ENCODE measurements at places on chromosomes 5 and 9. TPM values are rescaled to one million over a fixed set of nuclear protein-coding genes. Genes with fewer than 3 reads are reported as not detected.
A peak's percentile ranks its signal among the peaks of the same experiment; 100 is the strongest.

Gene CCDC183
- not detected for total RNA-seq

Gene IRGM
- not detected for total RNA-seq

Gene MOCS2
- 39.0 TPM for total RNA-seq

DNA sequence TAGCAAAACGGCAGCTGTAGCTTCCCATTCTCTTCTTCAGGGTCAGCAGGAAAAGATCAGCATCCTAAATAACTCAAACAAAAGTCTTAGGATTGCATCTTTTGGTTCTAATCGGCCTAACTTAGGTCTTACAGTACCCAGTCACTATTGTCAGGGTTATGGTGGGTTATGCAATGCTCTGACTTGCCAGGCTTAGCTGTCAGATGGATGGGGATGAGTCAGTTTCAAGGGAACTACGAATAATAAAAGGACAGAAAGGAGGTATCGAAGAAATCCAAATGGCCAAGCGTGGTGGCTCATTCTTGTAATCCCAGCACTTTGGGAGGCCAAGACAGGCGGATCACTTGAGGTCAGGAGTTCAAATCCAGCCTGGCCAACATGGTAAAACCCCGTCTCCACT lies 46.5 kb downstream of the PPP1R2B start:
- H3K27me3 ChIP-seq = no peaks in the 10 kb centered on the region
- DNase-seq = no peak
- no peak overlapping the region for H3K4me3 ChIP-seq
- H3K27ac ChIP-seq = no peak overlapping the region
- H3K36me3 ChIP-seq = no peaks in the 10 kb centered on the region
- no peaks in the 10 kb centered on the region for H3K4me1 ChIP-seq

DNA sequence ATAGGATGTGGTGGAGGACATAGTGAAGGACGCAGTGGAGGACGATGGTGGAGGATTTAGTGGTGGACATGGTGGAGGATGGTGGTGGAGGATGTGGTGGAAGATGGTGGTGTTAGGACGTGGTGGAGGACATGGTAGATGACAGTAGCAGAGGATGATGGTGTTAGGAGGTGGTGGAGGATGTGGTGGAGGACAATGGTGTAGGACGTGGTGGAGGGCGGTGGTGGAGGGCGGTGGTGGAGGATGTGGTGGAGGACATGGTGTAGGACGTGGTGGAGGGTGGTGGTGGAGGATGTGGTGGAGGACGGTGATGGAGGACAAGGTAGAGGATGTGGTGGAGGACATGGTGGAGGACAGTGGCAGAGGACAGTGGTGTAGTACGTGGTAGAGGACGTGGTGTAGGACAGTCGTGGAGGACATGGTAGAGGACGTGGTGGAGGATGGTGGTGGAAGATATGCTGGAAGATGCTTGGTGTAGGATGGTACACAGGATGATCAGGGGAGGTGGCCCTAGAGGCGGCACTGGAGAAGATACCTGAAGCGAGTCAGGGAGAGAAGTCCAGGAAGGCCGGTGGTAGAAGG lies 68.7 kb downstream of the S1PR3 start:
- no peak overlapping the region for H3K4me3 ChIP-seq
- no peaks in the 10 kb centered on the region for H3K27me3 ChIP-seq
- H3K27ac ChIP-seq = no peak overlapping the region
- H3K36me3 ChIP-seq = no peaks in the 10 kb centered on the region

DNA sequence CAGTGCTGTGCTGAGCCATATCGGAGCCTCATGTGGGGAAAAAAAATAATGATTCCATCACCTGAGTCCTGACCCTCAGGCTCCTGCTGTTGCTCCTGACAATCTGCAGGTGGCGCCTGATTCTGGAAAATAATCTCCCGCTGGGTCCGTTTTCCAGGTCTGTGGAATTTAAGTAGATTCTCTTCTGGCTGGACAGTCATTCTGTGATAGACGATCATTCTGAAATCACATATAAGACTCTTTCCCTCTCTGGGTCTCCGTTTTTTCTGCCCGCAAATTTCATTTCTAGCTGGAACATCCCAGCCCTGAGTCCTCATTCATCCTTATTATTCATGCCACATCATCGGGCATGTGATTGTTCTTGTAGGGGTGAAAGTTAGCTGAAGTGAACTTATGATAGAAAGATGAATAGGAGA lies 22.1 kb upstream of the STXBP1 start:
- no peaks in the 10 kb centered on the region for H3K27me3 ChIP-seq
- H3K4me3 ChIP-seq = no peak overlapping the region
- H3K27ac ChIP-seq = no peak overlapping the region
- no peaks in the 10 kb centered on the region for H3K36me3 ChIP-seq

DNA sequence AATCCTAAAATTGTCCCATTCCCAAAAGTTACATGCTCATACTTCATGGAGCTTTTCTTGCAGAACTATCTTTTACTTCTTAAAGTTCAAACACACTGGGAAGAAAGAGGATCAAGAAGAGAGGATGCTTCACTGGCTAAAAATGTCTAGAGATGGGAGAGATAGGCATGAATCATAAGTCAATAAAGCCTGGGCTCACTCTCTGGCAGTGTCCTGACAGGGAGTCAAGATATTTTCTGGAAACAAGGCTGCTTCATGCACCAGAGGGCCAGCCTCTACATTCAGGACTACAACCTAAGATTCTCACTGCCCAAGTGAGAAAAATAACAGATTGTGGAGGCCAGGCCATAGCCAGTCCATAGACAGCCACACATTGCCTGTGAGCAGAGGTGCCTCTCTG lies 1358.4 kb downstream of the EFNA5 start:
- H3K27ac ChIP-seq = no peak overlapping the region
- no peaks in the 10 kb centered on the region for H3K36me3 ChIP-seq
- H3K4me3 ChIP-seq = no peak overlapping the region
- DNase-seq = no peak

DNA sequence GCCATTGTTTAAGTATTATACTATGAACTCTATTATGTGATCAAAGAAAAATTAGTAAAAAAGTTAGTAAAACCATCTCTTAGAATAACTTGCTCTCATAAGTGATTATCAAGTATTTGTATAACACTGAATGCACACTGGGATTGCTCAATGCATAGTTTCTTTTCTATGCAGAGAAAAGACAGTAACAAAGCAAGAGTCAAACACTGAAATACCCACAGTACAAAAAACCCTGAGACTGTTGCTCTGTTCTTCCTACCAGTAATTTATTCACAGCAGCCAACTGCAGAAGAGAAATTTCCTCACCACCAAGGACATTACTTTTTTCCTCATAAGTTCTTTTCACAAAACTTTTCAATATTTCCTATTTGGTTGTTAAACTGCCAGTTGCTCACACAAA lies 634.4 kb downstream of the DTWD2 start:
- no peak overlapping the region for H3K27ac ChIP-seq
- no peak overlapping the region for H3K4me3 ChIP-seq
- H3K27me3 ChIP-seq = no peaks in the 10 kb centered on the region
- no peaks in the 10 kb centered on the region for H3K4me1 ChIP-seq
- no peaks in the 10 kb centered on the region for H3K36me3 ChIP-seq

DNA sequence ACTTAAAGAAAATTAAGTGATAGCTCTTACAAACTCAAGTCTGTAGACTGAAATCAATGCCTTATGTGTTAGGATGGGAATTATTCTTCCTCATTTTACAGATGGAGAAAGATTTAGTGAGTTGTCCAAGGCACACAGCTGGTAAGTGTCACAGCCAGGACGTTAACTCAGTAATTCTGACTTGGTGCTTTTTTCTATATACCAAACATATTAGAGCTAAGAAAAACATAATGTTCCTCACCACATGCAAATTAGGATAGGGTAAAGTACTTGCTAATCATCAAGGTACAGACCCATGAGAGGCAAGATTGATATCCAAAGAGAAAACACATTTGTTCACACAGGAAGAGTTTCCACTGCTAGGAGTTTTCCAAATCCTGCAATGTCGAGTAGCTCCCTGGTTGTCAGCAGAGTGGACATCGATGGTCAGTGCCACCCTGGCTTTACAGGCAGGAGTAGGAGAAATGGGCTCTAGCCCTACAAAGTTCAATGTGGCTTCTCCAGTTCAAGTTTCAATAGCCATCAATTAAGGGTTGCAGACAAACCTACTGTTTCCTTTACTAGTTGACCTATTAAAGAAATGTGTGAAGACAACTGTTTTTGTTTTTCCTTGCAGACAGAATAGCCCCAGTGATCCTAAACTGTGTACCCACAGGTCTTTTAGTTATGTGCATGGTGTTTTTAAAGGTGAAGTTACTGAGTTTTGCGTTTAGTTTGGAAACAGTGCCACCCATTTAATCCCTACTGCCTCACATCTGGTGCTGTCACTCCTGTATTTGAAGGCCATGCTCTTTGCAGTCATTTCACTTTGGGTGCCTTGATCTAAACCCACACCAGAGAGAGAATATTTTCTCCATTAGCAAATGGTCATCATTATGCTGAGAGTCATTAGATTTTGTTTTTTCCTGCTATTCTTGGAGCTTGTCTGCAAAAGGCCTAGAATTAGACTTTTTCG lies 460.8 kb upstream of the SMARCA2 start:
- H3K4me1 ChIP-seq = no peaks in the 10 kb centered on the region
- no peaks in the 10 kb centered on the region for H3K27me3 ChIP-seq
- peak; percentile 67 for DNase-seq
- no peak overlapping the region for H3K27ac ChIP-seq

DNA sequence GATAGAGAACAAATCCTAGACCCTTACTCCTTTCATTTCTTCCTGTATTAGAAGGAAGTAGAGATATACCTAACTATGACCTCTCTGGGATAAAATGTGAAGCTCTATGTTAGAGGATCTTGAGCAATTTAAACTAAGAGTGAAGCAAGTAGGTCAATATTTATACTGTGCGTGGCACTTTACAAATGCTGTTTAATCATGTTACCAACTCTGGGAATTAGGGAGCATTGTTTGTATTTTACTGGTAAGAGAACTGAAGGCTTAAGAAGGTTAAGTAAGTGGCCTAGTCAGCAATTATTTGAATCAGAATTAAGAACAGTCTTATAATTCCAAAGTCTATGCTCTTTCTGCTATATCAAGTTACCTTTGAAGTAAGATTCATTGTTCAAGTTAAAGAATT lies 12.0 kb downstream of the TNC start:
- no peaks in the 10 kb centered on the region for H3K36me3 ChIP-seq
- H3K4me1 ChIP-seq = peaks cover 10% of the 10 kb centered on the region
- H3K27me3 ChIP-seq = no peaks in the 10 kb centered on the region
- no peak overlapping the region for H3K4me3 ChIP-seq

DNA sequence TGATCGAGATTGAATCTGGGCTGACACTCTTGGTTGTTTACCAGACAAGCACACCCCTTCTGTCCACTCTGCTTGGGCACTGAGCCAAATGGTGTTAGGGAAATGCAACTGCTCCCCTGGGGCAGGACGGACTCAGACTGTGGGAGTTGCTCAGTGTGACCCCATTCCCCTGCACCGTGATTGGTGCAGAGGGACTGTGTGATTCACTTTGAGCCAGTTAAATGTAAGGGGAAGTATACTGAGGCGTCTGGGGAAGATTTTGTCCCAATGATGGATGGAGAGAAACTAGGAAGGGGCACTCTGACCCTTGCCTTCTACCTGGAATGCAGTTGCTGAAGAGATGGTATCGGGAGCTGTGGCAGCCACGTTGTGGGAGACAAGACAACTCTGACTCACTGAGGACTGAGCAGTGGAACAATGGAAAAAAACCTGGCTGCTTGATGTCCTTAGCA lies 196.0 kb upstream of the ANKRD55 start:
- no peak overlapping the region for H3K27ac ChIP-seq
- H3K4me1 ChIP-seq = no peaks in the 10 kb centered on the region
- H3K4me3 ChIP-seq = no peak overlapping the region
- no peaks in the 10 kb centered on the region for H3K27me3 ChIP-seq
- no peaks in the 10 kb centered on the region for H3K36me3 ChIP-seq
- DNase-seq = no peak

DNA sequence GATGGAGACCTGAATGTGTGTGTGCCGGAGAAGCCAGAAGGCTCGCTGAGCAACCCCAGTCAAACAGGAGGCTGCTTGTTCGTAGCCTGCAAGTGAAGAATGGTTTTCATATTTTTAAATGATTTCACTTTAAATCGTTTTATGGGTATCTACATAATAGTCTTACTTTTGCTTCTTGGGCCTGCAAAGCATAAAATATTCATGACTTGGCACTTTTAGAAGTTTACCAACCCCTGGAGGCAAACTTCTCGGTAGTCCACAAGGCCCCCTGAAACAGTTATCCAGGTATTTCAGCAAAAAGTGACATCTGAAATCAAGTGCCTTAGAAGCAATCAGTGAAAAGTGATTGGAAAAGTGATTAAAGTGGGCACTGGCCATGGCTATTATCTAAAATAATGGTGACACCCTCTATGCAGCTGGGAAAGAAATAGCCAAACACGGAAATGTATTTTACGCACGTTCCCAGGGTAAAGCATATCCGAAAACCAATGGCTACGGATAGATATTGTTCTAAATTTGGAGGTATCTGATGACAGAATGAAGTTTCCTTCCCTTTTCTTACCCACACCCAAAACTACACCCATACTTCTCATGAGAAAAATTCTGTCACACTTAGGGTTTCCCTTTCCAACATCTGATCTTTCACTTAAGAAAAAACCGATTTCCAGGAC lies 39.0 kb downstream of the RAPGEF1 start:
- no peaks in the 10 kb centered on the region for H3K36me3 ChIP-seq
- H3K27me3 ChIP-seq = no peaks in the 10 kb centered on the region
- peak overlapping the region; percentile 10 for H3K27ac ChIP-seq
- peaks cover 93% of the 10 kb centered on the region for H3K4me1 ChIP-seq
- H3K4me3 ChIP-seq = no peak overlapping the region

DNA sequence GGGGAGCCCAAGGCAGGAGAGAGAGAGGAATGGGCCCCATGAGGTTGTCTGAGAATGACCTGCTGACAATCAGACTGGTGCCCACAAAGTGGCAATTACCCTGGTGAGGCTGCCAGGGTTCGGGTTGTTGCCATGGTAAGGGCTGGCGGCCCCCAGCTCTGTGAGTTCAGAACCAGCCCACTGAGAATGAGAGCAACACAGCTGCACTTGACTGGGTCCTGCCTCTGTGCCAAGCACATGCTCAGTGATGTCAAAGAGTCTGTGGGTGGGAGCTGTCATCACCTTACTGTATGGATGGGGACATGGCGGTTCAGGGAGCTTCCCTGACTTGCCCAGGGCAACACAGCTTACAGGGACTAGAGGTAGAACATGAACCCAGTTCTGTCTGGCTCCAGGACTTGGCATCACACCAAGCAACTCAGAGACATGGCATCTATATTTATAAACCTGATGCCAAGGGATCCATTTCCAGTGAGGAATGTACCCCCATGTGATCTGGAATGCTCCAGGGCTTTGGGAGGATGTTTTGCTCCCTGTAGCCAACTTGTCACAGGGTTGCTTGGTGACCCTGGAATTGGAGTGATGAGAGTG lies 38.2 kb upstream of the TEX48 start:
- no peak for DNase-seq
- no peak overlapping the region for H3K27ac ChIP-seq
- no peaks in the 10 kb centered on the region for H3K36me3 ChIP-seq
- no peak overlapping the region for H3K4me3 ChIP-seq
- no peaks in the 10 kb centered on the region for H3K4me1 ChIP-seq
